Right ventricle myocardium superior (tissue), 1 donor: ENCODE measurements at places on chromosomes 13 and 19.

DNA sequence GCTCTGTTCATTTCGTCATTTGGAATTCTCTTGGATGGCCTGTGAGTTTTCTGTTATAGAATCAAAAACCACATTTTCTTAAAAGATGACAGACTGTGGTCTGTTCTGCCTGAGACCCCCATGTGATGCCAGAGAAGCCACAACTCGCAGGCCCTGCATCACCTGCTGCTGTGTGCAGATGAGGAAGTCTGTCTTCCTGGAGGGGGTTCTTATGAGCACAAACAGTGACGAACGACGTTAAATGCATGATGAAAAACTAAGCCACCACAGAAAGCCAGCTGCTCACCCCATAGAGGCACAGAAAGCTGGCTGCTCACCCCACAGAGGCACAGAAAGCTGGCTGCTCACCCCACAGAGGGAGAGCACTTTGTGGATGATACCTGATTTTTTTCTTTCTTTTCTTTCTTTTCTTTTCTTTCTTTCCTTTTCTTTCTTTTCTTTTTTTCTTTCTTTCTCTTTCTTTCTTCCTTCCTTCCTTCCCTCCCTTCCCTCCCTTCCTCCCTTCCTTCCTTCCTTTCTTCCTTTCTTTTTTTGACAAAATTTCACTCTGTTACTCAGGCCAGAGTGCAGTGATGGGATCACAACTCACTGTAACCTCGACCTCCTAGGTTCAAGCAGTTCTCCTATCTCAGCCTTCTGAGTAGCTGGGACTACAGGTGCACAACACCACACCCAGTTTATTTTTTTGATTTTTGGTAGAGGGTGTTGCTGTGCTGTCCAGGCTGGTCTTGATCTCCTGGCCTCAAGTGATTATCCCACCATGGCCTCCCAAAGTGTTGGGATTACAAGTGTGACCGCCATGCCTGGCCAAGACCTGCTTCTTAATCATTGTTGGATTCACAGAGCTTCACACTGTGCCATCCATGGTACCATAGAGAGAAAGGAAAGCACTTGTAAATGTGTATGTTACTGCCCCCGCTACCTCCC, 1191.4 kb downstream of the UQCRFS1 start:
- DNase-seq, result no peak

- DNase-seq, result no peak
These were observed 20.7 kb downstream of the LIG1 start for GRCh38 chr19:48149430-48149829.

- no peak for DNase-seq
These were observed 123.9 kb downstream of the SHISA2 start for GRCh38 chr13:25927932-25928331.

DNA sequence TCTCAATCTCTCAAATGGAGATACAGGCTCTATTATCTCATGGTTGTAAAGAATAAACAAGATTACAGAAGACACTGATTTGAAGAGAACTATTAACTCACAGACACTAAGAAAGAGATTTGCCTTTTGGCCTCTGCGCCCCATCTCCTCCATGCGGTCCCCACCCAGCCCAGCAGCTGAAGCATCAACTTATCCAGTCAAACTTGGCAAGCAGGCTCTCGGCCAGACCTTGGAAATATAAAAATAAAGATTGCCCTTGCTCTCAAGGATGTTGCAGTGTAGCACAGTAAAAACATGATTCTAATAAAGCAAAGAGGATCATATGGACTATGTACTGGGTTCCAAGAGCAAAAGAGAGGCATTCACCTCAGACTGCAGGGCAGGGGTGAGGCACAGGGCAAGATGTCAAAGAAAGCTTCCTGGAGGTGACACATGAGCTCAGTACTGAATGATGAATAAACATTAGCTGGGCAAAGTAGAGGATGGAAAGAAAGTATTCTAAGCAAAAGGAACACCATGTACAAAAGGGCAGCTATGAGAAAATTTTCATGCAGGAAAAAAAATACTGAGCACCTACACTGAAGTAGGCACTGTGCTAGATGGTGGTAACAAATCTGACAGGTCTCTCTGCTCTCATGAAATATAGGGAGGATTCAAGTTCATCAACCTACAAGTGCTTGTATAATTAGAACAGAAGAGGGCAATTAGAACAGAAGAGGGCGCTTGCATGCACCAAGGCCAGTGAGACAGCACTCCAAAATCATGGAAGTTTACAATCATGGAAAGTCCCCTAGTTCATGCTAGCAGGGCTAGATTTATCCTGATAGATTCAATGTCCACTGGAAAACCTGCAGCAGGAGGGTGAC, 85.0 kb downstream of the SACS start:
- DNase-seq, result no peak
